ENCODE measurements at places on chromosomes 3 and 15. TPM values are rescaled to one million over a fixed set of nuclear protein-coding genes. Genes with fewer than 3 reads are reported as not detected.

NSMCE3 gene
- total RNA-seq, result 7.5 TPM

MINAR1 gene
- total RNA-seq, result 0.24 TPM

MYRIP gene
- under 0.01 TPM for total RNA-seq

LYZL4 gene
- not detected for total RNA-seq

SLC27A2 gene
- 1.4 TPM for total RNA-seq

C2CD4B gene
- not detected for total RNA-seq

SAMMSON gene
- not detected for total RNA-seq

XCR1 gene
- not detected for total RNA-seq

RRP9 gene
- total RNA-seq, result 74.0 TPM

TOMM70 gene
- 69.5 TPM for total RNA-seq

CILP gene
- total RNA-seq, result under 0.01 TPM

BDH1 gene
- 16.0 TPM for total RNA-seq

GOLGA8H gene
- total RNA-seq, result not detected

ANKRD34C gene
- not detected for total RNA-seq

LCTL gene
- not detected for total RNA-seq

HIGD2B gene
- not detected for total RNA-seq

DNAJB11 gene
- 51.6 TPM for total RNA-seq

ATP13A5 gene
- total RNA-seq, result not detected

SLC2A2 gene
- total RNA-seq, result under 0.01 TPM

ANKRD63 gene
- total RNA-seq, result not detected

NR2F2 gene
- 4.8 TPM for total RNA-seq

FHIT gene
- 2.7 TPM for total RNA-seq

ALDH1A2 gene
- 2.7 TPM for total RNA-seq

HHATL gene
- not detected for total RNA-seq

RARB gene
- total RNA-seq, result 0.96 TPM

SORD gene
- total RNA-seq, result 26.0 TPM

STARD5 gene
- 4.3 TPM for total RNA-seq

ULK4 gene
- 6.4 TPM for total RNA-seq

ERC2 gene
- not detected for total RNA-seq

VGLL3 gene
- total RNA-seq, result 1.7 TPM

FAM81A gene
- total RNA-seq, result 0.21 TPM

ACTL6A gene
- 75.4 TPM for total RNA-seq

DAG1 gene
- 34.9 TPM for total RNA-seq

LYSMD4 gene
- total RNA-seq, result 9.4 TPM

CHST13 gene
- total RNA-seq, result 0.24 TPM

CCDC71 gene
- total RNA-seq, result 15.1 TPM

Measured in tracheal epithelial cell (primary cell).